Heart right ventricle (tissue), 16 donors: ENCODE measurements at places on chromosomes 5 and 9. TPM values are rescaled to one million over a fixed set of nuclear protein-coding genes. Genes with fewer than 3 reads are reported as not detected.

Gene GABRA6
- total RNA-seq, result not detected

- DNase-seq, result no peak
Observed at GRCh38 chr5:157555037-157555640, 20.4 kb downstream of the ADAM19 start.

- DNase-seq, result no peak
Observed at GRCh38 chr5:119930490-119930889, 301.1 kb downstream of the FAM170A start.

Gene PRDM9
- total RNA-seq, result not detected

GRCh38 chr5:134063188-134063820 is 51.2 kb upstream of the TCF7 start:
- DNase-seq, result no peak

GRCh38 chr5:118620233-118620632 is 368.1 kb downstream of the DTWD2 start:
- no peak for DNase-seq

Gene ZNF367
- total RNA-seq, result 3.6 TPM

DNA sequence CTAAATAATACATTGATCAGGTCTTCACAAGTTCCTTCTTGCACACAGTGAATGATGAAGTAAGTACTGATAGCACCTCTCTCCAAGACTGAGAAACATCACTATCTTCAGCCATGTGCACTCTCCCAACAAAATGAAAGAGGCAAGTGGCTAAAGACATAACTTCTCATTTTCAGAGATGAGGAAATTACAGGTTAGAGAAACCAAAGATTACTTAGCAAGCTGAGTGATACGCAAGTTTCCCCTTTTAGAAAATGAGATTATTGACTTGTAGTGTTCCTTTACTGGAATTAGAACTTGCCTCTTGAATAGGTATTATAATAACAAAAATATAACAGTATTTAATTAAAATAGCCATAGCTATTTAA is 21.6 kb downstream of the CEMIP2 start:
- no peak for DNase-seq

- DNase-seq, result no peak
Observed at GRCh38 chr5:27208051-27208450, 169.7 kb upstream of the CDH9 start.

GRCh38 chr9:131744171-131744719 is 4.4 kb upstream of the RAPGEF1 start:
- no peak for DNase-seq

DNA sequence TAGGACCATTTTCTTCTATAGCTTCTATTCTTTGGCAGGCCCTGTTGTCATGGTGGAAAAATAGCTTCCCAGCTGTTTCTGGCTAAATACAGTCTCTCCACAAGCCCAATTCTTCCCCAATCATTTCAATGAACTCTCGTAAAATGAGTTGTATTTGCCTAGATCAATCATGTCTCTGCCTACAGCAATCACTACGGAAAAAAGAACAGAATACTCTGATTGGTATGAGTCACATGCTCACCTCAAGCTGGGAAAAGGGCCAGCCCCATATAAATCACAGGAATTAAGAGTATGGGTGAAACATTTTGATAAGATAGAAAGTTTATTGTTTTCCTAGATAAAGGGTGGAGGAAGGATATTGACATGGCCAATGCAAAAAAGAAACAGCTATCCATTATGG is 711.4 kb downstream of the EFNA5 start:
- DNase-seq, result no peak

Gene NOXA1
- 3.0 TPM for total RNA-seq

DNA sequence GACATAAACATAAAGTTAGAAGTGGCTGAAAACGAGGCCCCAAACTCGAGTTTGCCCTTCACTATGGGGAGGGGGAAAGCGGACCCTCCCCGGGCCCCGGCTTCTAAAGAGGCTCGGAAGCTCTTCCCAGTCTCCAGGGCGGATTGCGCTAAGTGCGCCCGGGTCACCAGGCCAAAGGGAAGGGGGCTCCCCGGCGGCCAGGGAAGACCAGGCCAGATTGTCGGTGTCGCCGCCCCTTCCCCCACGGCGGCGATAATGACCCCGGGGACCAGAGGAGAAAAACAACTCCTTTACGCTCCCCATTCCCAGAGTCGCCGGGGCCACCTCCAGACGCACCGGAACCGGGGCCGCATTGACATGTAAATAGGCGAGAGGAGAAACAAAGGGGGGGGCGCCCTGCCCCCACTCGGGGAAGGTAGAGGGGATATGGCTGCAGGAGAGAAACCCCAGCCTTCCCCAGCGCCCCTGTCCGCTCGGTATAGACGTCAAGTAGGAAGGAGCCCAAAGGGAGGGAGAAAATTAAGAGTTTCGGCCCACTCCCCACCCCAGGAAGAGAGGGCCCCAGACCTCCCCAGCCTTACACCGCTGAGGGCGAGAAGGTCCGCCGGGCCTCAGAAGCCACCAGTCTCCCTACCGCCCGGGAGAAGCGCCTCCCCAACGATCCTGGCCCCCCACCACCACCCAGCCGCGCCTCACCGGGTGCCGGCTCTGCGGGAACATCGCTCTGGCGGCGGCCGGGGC is 1.7 kb downstream of the TLE1 start:
- DNase-seq, result peak; percentile 45

Gene OR1Q1
- not detected for total RNA-seq

Gene GDNF
- not detected for total RNA-seq

GRCh38 chr9:117494401-117495090 is 79.7 kb upstream of the ASTN2 start:
- no peak for DNase-seq
